ENCODE measurements at places on chromosomes 16 and 17. TPM values are rescaled to one million over a fixed set of nuclear protein-coding genes. Genes with fewer than 3 reads are reported as not detected.
A peak's percentile ranks its signal among the peaks of the same experiment; 100 is the strongest.

- DNase-seq = peak; percentile 30
These were observed 479 bp upstream of the ZNF207 start for GRCh38 chr17:32349503-32349853.

TEKT3 gene
- not detected for total RNA-seq

DNA sequence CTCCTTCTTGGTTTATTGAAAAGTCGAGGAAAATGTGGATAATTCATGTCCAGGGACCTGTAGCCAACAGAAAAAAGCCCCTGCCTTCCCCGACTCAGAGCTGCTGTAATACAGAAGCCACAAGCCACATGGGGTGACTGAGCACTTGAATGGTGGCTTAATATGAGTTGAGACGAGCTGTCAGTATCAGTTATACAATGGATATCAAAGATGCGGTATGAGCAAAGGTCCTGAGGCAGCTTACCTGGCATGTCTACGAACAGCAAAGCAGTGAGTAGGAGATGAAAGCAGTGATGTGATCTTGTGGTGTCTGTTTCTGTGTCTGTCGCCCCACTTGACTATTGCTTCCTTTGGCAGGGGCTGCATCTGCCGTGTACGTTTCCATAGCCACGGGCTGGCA is 12.2 kb upstream of the RMI2 start:
- DNase-seq = no peak

HOXB4 gene
- total RNA-seq = 5.7 TPM

DNA sequence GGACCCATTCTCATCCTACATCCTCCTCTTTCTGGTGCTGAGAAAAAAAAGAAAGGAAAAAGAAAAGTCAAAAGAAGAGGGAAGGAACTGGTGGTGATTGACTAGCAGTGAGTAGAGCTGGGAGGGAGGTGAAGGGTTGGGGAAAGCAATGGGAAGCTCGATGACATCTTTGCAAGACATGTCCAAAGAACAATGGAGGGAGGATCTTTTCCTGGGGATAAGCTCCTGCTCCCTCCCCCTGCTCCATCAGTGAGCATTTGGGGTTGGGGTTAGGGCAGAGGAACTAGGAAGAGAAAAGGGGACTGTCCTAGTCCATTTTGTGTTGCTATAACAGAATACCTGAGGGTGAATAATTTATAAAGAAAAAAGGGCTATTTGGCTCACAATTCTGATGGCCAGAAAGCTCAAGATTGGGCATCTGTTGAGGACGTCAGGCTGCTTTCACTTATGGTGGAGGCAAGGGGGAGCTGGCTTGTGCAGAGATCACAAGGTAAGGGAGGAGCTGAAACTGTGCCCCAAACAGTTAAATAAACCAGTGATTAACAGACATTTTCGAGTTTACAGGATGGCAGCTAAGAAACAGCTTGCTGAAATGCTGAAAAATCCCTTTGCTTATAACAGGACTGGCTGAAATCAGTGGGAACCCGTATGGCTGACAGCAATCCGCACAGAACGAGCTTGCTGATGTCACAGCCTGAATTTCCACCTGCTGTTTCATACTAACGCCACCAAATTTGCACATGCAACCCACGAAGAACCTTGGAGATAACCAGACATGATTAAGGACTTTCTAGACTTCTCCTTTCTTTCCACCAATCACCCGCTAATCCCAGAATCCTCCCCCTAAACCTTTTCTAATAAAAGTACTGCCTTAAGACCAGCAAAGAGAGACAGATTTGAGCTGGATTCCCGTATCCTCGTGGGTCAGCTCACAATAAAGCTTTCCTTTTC is 1.6 kb upstream of the ODF4 start:
- no peak for DNase-seq

FGF11 gene
- 18.8 TPM for total RNA-seq
